ENCODE measurements at places on chromosomes 2 and 18. TPM values are rescaled to one million over a fixed set of nuclear protein-coding genes. Genes with fewer than 3 reads are reported as not detected.
A peak's percentile ranks its signal among the peaks of the same experiment; 100 is the strongest.

DNA sequence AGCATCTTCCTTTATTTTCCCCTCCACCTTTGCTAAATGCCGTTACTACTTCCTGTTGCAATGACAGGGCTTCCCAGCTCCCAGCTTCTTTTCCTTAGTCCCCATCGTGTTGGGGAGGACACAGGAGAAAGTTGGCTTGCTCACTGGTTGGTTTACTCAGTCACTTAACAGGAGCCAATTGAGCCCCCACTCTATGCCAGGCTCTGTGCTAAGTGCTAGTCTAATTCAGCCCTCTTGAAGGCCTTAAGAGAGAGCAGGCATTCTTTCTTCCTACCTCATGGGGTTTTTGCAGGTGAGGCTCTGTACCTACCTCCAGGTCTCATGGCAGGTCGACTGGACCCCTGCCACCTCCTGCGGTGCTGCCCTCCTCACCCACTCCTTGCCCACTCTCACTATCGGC is 20.1 kb downstream of the TANC1 start:
- no peak overlapping the region for H3K27ac ChIP-seq
- peaks cover 42% of the 10 kb centered on the region for H3K4me1 ChIP-seq
- no peaks in the 10 kb centered on the region for H3K27me3 ChIP-seq

Gene IL36G
- total RNA-seq = not detected

DNA sequence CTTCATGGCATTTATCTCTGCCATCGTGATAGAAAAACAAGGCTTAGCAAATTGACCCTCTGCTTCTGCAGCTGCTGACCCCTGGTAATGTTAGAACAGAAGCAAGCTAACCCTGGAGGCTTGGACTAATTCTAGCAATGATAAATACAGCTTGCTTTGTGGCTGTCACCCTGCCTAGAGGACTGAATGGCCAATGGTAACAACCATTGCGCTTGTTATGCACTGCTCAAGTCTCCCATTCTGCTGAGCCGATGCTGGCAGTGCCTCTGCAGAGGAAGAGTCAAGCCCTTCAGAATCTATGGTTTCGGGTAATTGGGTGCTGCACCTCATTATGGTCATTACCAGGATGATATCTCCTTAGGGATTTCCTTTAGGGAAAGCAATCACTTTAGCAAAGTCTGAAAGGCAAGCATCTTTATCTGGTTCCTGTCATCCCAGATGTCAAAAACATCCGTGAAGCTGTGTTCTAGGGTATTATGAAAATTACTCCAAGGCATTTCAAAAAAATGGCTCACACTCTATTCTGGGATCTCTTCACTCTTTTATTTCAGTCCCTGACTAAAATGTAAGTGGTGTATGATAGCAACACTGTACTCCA is 186.8 kb upstream of the DLGAP1 start:
- no peaks in the 10 kb centered on the region for H3K36me3 ChIP-seq
- H3K4me3 ChIP-seq = no peak overlapping the region
- H3K27me3 ChIP-seq = peaks cover 27% of the 10 kb centered on the region
- peaks cover 6% of the 10 kb centered on the region for H3K4me1 ChIP-seq

DNA sequence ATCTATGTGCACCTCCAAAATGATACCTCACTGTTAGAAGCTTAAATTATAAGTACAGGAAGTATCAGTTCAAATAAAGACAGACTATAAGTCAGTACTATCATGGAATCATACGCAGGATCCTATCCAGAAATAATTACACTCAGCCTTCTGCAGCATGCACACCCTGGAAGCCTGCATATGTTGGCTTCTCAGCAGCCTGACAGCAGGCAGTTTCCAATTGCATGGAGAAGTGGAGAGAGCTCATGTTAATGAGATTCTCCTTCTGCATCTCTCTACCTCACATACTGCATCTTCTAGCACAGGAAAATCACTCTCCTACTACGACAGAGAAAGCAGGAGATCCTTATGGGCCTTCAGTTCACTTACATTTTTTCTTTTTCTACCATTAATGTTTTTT is 20.5 kb downstream of the NR4A2 start:
- DNase-seq = no peak
- H3K4me1 ChIP-seq = no peaks in the 10 kb centered on the region
- no peak overlapping the region for H3K4me3 ChIP-seq

- peak; percentile 56 for DNase-seq
- no peak overlapping the region for H3K4me3 ChIP-seq
- peaks cover 41% of the 10 kb centered on the region for H3K27me3 ChIP-seq
- H3K4me1 ChIP-seq = no peaks in the 10 kb centered on the region
- H3K36me3 ChIP-seq = no peaks in the 10 kb centered on the region
Observed at GRCh38 chr2:242031481-242032019, 162.0 kb downstream of the RTP5 start.

Gene TSGA10
- 10.9 TPM for total RNA-seq

DNA sequence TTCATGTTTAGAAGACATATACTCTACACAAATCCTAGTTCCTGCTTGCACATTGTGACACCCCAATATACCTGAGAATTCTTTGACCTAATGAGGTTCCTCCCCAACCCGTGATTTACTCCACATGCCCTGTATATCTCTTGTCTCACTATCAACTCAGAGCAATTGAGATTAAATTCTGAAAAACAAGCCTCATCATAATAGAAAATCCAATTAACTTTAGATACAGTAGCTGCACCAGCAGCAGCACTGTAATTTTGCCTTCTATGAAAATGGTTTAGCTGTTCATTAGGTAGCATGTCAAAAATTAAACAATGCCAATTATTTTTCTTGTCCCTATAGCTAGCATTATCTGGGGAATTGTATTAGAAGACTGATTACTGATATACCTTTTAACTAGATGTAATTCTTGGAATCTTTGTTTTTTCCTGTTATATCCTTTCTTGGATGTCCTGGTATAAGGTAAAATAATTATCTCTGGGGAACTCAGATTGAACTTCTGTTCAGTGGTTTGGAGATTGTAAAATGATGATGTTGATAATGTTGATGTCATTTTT is 218.9 kb upstream of the TANK start:
- no peak overlapping the region for H3K4me3 ChIP-seq
- H3K27ac ChIP-seq = no peak overlapping the region

DNA sequence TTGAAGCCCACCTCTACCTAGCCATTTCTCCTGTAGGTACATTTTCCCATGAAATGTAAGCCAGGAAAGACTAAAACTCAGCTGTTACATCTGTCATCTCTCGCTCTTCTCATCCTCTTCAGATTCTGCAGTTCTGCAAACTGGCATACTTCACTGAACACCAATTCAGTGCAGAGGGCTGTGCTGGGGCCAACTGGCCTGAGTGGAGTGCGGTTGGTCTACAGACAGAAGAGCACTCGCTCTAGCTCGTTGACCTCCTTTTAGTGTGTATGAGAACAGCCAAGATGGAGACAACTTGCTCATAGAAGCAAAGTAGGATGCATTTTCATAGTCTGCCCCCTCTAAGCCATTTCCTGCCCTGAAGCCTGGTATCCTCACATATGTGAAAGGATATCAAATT is 862.6 kb downstream of the BCL11A start:
- no peak overlapping the region for H3K4me3 ChIP-seq
- no peak for DNase-seq
- H3K36me3 ChIP-seq = no peaks in the 10 kb centered on the region
- H3K27ac ChIP-seq = no peak overlapping the region
- no peaks in the 10 kb centered on the region for H3K27me3 ChIP-seq

DNA sequence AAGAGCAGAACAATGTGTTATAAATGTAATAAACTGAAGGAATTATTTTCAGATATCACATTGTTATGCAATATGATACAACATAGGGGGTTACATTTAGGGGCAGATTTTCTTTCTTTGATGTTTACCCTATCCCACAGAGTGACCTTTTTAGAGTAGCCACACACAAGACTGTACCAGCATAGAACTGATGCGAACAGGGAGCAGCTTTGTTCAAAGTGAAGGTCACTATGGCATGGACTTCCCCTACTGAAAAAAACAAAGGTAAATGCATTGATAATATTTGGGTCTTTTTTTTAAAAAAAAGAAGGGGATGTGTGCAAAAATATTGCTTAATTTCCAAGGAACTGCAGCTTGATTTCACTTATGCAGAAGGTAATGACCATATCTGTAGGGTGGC is 1354.9 kb downstream of the SUCLG1 start:
- DNase-seq = no peak
- no peak overlapping the region for H3K27ac ChIP-seq
- H3K27me3 ChIP-seq = no peaks in the 10 kb centered on the region

Gene LHCGR
- total RNA-seq = 0.92 TPM

Gene SCG2
- 75.1 TPM for total RNA-seq

DNA sequence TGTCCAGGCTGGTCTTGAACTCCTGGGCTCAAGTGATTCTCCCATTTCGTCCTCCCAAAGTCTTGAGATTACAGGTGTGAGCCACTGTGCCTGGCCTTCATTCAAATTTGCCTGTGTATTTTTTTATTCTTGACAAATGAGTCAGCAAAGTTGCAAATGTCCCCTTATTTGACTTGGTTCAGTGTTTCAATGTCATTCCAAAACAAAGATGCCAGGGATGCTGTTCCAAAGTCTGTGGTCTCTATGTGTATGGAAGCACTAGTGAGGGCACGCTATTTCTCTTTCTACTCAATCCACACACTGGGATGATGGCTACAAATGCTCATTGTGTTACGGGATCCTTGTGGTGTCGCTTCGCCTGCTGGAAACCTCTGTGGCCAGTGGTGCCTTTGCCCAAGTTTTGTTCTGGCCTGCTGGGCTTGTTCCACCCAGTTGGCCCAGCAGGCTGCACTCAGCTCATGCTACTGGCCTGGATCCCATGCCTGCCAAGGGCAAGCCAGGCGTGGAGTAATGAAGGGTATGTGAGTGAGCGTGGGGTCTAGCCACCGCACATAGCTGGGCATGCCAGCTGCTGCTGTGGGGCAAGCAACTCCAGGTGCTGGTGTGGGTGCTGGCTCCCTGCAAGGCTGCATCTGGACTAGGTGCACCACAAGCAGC is 35.6 kb downstream of the FBXO48 start:
- H3K27me3 ChIP-seq = peaks cover 10% of the 10 kb centered on the region
- H3K27ac ChIP-seq = no peak overlapping the region
- H3K4me1 ChIP-seq = peaks cover 4% of the 10 kb centered on the region

Gene FAM124B
- not detected for total RNA-seq

Gene CHRND
- 0.60 TPM for total RNA-seq

- peaks cover 2% of the 10 kb centered on the region for H3K27me3 ChIP-seq
- peaks cover 13% of the 10 kb centered on the region for H3K4me1 ChIP-seq
- H3K27ac ChIP-seq = no peak overlapping the region
Observed at GRCh38 chr2:235414422-235414821, 79.4 kb upstream of the AGAP1 start.

Gene CTLA4
- not detected for total RNA-seq

Gene IL37
- not detected for total RNA-seq

Gene CNGA3
- total RNA-seq = 6.8 TPM

Gene CIB4
- total RNA-seq = not detected

Gene CXCR4
- 34.8 TPM for total RNA-seq

Gene RPRM
- 7.3 TPM for total RNA-seq

GRCh38 chr2:9018534-9018933 is 15.1 kb upstream of the MBOAT2 start:
- H3K27ac ChIP-seq = no peak overlapping the region
- no peaks in the 10 kb centered on the region for H3K27me3 ChIP-seq
- no peaks in the 10 kb centered on the region for H3K4me1 ChIP-seq
- no peak overlapping the region for H3K4me3 ChIP-seq

DNA sequence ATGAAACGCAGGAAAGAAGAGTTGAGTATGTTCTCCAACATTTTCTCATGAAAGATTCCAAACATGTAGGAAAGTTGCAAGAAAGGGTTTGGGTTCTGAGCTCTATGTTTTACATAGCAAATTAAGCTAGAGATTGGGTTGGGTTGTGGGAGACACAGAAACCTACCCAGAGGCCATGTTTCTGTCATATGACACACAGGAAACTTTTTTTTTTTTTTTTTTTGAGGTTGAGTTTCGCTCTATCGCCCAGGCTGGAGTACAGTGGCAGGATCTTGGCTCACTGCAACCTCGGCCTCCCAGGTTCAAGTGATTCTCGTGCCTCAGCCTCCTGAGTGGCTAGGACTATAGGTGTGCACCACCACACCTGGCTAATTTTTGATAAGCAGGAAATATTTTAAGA is 57.6 kb downstream of the DOCK10 start:
- H3K27me3 ChIP-seq = peaks cover 15% of the 10 kb centered on the region
- H3K27ac ChIP-seq = no peak overlapping the region
- DNase-seq = no peak
- H3K4me3 ChIP-seq = no peak overlapping the region
- H3K36me3 ChIP-seq = no peaks in the 10 kb centered on the region

GRCh38 chr2:234288974-234289455 is 207.9 kb downstream of the ARL4C start:
- H3K27ac ChIP-seq = no peak overlapping the region
- DNase-seq = peak; percentile 77
- peaks cover 10% of the 10 kb centered on the region for H3K4me1 ChIP-seq
- H3K27me3 ChIP-seq = no peaks in the 10 kb centered on the region

- peaks cover 59% of the 10 kb centered on the region for H3K27me3 ChIP-seq
- no peaks in the 10 kb centered on the region for H3K36me3 ChIP-seq
- no peak for DNase-seq
- H3K4me1 ChIP-seq = peaks cover 33% of the 10 kb centered on the region
- no peak overlapping the region for H3K27ac ChIP-seq
Observed at GRCh38 chr18:37481072-37481471, 84.5 kb downstream of the CELF4 start.

Gene SOS1
- 63.8 TPM for total RNA-seq

- no peaks in the 10 kb centered on the region for H3K4me1 ChIP-seq
- H3K27me3 ChIP-seq = no peaks in the 10 kb centered on the region
- no peak overlapping the region for H3K27ac ChIP-seq
- no peak for DNase-seq
- no peak overlapping the region for H3K4me3 ChIP-seq
Observed at GRCh38 chr2:160039166-160039903, 23.1 kb downstream of the PLA2R1 start.

- peaks cover 3% of the 10 kb centered on the region for H3K4me1 ChIP-seq
- no peak overlapping the region for H3K4me3 ChIP-seq
- peaks cover 14% of the 10 kb centered on the region for H3K27me3 ChIP-seq
- no peak overlapping the region for H3K27ac ChIP-seq
- H3K36me3 ChIP-seq = no peaks in the 10 kb centered on the region
Observed at GRCh38 chr2:241821460-241822263, 12.7 kb downstream of the NEU4 start.

Gene MARCO
- total RNA-seq = 1.6 TPM

Measured in type B pancreatic cell (in vitro differentiated cells).